ENCODE measurements at places on chromosomes 4 and X.
A peak's percentile ranks its signal among the peaks of the same experiment; 100 is the strongest.

GRCh38 chr4:75644095-75644494 lies 13.8 kb upstream of the CDKL2 start:
- DNase-seq: no peak

DNA sequence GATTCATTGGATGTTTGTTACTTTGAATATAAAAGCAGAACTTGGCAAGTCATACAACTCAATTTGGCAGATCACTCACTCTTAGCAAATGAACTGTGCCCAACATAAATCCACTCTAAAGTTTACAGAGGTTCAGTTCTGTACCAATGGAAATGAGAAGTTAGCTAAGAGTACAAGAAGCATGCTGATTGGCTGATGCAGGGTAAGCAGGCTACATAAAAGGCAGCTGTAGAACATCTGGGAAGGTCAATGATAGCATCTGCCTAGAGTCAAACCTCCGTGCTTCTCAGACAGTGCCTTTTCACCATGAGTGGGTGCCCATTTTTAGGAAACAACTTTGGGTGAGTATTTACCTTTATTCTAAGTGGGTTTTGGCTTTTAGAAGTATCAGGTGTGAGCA lies at the start of gene TDO2:
Gene TDO2, plus strand, starts transcription at position 244 of the 400 bp plus-strand sequence. Its CDS starts 63 bp downstream, at position 307.
- no peak for DNase-seq

DNA sequence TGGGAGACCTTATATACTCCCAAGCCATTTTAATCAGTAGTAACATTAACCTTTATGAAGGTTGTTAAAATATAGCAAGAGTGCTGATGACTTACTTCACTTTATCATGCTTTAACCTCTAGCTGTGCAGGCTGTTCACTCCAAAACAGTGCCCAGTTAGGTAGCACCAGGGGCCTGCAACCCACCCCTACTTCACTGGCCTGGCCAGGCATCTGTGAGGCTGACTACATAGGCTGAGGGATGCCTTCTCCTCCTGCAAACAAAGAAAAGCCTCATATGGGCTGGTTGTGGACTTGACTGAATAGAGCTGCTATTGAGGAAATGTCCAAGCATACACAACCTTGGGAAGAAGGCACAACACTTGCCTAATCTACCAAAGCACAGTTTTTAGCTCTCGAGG lies 172.8 kb downstream of the SHROOM3 start:
- no peak for DNase-seq

DNA sequence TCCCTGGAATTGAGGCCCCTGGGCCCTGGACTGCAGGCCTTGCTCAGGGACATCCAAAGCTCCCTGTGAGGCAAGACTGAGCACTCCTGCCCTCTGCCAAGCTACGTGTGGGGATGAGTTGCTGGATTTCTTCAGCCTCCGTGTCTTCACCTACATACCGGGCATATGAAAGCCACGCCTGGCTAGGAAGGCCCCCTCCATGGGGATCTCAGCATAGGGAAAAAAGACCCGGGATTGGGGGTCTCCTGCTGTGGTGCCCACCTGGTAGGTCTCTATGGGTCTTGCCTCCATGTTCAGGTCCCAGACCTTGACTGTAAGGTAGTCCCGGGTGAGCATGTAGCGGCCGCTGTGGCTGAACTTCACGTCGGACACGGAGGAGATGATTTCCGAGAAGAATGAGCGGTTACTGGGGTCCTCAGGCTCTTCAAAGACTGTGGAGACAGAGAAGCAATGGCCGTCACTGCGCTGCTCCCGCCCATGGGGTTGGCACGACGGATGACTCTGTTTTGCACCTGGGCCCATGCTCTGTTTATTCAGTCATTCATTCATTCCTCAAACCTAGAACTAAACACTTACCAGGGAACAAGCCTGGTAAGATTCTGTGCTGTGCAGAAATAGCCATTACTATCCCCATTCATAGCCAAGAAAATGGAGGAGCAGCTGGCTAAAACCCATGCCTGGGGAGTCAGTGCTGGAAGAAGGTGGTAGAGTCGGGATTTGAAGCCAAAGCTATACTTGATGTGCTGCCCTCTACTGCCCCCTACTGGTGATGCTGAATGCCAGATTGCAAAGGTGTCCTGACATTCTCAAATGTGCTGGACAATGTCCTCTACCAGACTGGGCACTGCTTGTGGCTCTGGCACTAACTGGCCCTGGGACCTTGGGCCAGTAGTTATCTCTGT lies 63.9 kb downstream of the WFS1 start:
- DNase-seq: peak; percentile 25

- no peak for DNase-seq
These were observed 39.8 kb upstream of the TMEM131L start for GRCh38 chr4:153426207-153426885.

DNA sequence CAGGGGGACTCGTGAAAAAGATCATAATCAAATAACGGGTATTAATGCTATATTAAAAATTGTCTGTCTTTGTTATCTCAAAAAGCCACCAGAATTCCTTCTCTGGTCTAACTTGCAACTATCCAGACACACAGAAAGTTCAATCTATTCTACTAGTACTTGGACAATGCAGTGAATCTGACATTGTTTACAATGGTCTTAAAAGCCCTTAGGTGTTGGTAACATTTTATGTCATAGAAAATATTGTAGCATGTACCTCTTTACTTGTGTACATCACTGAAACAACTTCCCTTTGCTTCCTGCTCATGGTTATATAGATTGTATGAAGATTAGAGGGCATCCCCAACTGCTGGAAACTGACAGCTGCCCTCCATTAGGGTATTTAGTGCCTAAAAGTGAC lies 71.1 kb upstream of the PPP3CA start:
- DNase-seq: no peak

GRCh38 chr4:12500409-12500808 lies 983.7 kb downstream of the RAB28 start:
- DNase-seq: no peak

DNA sequence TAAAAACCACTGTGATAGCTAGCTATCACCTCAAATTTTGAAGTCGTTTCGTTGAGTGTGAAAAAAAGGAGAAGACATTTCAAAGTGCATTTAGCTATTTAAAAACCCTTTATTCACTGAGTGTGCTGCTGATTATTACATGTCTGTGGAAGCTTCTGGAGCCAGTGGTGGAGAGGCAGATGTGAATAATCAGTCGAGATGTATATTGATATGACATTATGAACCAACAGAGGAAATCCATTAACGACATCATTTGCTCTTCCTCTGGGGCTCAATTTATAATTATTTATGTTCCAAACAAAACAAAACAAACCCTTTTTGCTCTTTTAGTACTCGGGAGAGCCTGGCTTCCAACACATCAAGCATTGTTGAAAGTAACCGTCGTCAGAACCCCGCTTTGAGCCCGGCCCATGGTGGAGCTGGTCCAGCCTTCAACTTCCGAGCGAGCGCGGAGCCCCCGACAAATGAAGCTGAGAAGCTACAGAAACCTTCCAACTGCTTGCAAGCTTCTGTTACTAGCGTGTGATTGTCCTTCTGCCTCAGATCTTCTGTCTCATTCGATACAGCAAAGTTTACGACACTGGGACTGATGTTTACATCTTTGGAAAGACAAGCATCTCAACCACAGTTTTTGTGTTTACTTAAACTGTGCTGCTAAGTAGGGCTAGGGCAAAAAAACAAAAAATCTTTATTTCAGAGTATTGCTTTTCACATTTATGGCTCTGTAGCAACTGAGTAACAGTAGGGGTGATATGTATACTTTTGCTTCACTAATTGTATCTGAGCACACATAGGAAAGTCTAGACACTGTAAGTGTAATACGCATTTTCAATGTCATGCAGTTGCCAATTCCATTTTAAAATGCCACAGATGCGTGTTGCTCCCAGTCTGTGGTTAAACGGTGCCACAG lies 111.9 kb downstream of the STOX2 start:
- DNase-seq: no peak

GRCh38 chrX:101303790-101304189 lies 12.7 kb upstream of the TAF7L start:
- DNase-seq: no peak

DNA sequence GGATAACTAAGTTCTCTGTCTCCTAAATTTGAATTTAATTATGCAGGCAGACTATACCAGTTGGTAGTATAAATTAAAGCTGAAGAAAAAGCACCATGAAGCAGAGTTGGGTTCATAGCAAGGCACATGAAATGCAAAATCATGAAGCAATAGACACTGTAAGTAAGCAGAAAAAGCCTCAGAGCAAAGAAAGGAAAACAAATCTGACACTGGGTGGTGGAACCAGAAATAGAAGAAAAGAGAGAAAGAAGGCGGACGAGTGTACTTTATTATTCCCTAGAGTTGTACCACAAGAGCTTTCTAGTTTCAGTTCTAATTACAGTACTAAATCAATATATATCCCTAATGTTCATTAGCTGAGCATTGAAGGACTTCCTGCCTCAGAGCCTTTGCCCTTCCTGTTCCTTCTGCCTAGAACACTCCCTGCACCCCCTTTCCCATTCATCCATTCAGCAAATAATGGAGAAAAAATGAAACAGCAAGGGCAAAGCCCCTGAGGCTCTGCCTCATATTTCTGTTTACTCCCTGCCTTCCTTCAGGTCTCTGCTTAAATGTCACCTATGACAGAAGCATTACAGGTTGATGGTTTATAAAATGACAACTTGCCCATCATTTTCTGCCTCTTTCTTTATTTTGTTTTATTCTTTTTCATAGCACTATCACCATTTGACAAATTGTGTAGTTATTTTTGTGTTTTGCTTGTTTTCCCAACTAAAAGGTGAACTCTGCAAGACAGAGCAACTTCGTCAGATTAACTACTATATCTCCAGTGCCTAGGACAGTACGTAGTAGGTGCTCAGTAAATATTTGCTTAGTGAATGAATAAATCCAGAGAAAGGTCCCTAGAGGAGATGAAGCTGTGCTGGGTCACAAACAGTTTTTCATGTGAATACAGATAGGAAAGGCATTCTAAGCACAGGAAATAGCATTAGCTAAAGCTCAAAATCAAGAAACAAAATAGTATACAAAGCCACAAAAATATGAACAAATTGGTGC lies 154.0 kb upstream of the RASGEF1B start:
- no peak for DNase-seq

DNA sequence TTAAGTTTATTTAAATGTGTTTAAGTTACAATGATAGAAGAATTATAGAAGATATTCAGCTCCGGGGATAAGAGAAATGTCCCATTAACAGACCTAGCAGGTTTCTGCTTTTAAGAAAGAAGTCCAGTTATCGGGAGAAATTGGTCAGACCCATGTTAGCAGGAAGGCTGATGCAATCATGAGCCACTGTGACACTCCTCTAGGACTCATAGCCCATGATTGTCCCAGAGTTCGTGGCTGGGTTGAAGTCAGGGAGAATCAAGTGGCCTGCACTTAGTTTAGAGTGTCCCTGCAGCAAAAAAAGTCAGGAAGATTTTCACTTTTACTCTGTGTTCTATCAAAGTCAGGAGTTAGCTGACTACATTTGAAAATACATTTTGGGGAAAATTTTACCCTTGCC lies 72.0 kb downstream of the TMEM144 start:
- no peak for DNase-seq

DNA sequence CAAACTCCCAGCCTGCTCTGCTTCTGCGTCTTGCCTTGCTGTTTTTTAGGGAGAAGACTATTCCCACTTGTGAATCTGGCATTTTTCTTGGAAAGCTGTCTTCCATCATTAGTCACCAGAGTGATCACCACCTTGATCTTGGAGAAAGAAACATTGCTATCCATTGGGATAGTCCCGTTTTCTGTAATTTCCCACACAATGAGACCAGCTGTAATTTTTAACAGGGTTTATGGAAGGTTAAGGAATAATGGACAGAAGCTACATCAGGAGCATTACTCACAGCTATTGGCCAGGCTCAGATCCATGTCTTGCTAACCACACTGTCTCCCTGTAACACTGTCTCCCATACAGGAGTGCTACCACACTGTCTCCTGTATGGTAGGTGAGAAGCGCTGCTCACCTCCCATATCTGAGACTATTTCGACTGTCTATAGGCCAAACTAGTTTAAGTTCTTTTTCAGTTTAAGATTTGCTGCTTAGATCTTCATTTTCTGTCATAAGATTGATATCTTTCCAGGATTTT lies 523.0 kb downstream of the SPRY1 start:
- DNase-seq: no peak

- DNase-seq: no peak
These were observed 18.8 kb upstream of the VSIG1 start for GRCh38 chrX:108025954-108026600.

DNA sequence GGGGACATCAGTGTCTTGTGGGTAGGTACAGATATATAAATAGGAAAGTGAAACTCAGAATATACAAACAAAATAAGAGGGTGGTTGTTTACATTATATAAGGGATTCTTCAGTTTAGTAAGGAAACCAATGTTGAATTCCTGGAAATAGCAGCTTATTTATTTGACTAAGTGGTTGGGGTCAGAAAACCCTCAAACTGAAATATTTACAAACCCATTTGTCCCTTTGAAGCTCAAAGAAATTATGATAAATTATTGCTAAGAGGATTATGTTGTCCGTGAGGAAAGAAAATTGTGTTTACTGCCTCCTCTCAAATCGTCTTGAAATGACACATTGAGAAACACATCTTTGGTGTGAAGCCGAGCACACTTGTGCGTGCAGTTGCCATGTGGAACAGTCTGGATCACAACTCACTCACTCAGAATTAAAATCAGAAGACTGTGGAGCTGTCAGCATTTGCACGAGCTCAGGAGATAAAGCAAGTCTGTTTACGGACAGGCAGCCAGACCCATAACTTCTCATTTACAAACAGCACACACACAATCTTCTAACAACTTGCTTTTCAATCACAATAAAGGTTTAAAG lies 46.8 kb upstream of the SETD7 start:
- DNase-seq: no peak

DNA sequence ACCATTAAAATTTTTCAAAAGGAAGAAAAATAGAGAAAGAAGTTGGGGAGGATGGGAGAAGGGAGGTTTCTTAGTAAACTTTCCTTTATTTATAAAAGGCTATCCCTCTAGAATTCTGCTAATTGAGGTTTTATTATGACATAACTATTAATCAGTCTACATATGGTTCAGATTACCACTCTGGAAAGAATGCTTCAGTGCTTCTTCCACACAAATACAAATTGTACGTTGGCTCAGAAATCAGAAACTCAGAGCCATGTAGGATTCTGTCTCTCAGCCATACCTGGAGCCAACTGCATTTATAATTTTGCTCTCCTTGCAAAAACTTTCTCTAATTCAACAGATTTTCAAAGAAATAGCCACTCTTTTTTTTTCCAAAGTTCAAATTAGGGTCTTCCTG lies 37.1 kb downstream of the SRPX start:
- DNase-seq: no peak

DNA sequence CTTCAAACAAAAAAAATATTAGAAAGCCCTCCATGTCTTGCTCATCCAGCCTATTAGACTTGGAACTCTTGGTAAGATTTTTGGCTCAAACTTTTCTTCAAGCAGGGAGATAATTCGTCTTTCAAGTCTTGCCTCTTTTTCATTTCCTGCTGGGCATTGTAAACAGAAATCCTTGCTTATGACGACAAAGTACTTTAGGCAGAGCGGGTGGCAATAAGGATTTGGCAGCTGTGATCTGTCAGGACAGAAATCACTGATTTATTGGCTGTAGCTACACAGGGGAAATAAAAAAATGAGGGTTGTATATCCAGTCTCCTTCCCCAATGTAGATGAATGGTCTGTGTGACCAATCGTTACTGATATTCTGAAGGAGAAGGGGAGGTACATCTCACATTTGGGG lies 121.6 kb downstream of the SLC4A4 start:
- no peak for DNase-seq

Data from neural crest cell (in vitro differentiated cells).